ENCODE measurements at places on chromosomes 11 and 22. TPM values are rescaled to one million over a fixed set of nuclear protein-coding genes. Genes with fewer than 3 reads are reported as not detected.

Gene OR2AT4
- not detected for total RNA-seq

Gene PRG3
- total RNA-seq = not detected

DNA sequence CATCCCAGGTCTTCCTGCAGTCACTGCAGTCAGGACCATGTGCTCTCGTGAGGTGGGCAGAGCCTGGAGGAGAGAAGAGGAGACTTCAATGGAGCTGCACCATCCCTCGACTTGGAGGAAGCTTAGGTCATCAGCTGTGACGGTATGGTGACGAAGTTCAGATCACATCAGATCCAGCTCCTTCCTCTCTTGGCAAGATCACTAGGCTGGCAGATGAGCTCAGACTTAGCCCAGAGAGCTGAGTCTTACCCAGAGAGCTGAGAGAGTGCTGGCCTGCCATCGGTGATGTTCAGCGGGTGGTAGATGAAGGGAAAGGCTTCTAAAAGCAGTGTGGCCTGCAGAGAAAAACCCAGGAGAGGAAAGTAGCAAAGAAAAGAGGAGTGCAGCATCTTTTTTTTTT, 1.8 kb upstream of the SLC15A3 start:
- no peak overlapping the region for H3K27ac ChIP-seq
- peaks cover 11% of the 10 kb centered on the region for H3K27me3 ChIP-seq
- H3K4me1 ChIP-seq = peaks cover 10% of the 10 kb centered on the region
- no peak overlapping the region for H3K4me3 ChIP-seq
- no peaks in the 10 kb centered on the region for H3K36me3 ChIP-seq

DNA sequence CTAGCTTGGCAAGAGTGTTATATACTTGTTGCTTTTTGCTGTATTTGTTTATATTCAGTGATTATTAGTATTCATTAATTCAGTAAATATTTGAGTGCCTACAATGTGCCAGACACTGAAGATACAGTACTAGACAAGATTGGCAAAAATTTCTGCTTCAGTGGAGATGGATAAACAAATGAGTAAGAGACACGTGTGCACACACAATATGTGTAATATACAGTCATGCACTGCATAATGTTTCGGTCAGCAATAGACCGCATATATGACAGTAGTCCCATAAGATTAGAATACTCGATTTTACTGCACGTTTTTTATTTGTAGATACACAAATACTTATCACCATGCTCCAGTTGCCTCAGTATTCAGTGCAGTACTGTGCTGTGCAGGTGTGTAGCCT, 104.9 kb upstream of the GAL start:
- no peak overlapping the region for H3K4me3 ChIP-seq
- peaks cover 44% of the 10 kb centered on the region for H3K4me1 ChIP-seq
- peaks cover 21% of the 10 kb centered on the region for H3K36me3 ChIP-seq
- DNase-seq = no peak
- no peaks in the 10 kb centered on the region for H3K27me3 ChIP-seq
- no peak overlapping the region for H3K27ac ChIP-seq
